ENCODE measurements at places on chromosomes 1 and 21. TPM values are rescaled to one million over a fixed set of nuclear protein-coding genes. Genes with fewer than 3 reads are reported as not detected.

The SDF4 gene
- total RNA-seq, result 93.4 TPM

DNA sequence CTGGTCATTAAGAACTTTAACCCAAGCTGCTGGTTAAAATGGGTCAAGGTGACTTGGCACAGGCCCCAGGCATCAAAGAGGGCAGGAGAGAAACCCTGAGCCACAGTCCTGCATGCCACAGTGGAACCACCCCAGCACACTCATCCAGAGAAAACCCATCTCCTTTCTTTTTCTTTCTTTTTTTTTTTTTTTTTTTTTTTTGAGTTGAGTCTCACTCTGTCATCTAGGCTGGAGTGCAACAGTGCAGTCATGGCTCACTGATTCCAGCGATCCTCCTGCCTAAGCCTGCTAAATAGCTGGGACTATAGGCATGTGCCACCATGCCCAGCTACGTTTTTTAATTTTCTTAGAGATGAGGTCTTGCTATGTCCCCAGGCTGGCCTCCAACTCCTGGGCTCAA, 109.2 kb upstream of the RAB4A start:
- DNase-seq, result no peak

The HCRTR1 gene
- not detected for total RNA-seq

DNA sequence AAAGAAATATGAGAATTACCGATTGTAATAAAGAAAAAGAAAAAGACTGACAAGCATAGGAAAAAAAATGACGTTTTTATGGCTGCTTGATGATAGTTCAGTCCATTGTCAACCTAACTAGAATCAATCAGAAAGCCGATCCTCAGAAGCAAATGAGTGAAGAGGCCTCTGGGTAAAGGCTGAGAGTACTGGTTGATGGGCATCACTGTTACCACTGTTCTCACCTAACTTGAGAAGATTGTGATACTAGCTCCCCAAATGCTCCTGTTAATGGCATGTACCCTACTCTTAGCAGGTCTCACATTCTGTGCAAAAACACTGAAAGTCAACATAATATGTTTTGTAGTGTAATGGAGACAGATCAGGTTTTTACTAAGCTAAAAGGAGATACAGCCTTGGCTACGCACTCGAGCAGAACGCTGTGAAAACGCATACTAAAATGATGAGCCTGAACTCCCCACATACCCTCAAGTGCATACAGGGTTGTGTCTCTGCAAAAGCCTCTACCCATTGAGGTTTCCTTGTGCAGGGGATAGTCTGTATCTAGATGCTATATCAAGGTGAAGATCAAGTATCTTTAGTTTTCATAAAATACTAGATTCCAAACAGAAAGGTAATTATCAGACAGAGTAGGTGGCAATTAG, 554.6 kb downstream of the SMYD3 start:
- DNase-seq, result no peak

DNA sequence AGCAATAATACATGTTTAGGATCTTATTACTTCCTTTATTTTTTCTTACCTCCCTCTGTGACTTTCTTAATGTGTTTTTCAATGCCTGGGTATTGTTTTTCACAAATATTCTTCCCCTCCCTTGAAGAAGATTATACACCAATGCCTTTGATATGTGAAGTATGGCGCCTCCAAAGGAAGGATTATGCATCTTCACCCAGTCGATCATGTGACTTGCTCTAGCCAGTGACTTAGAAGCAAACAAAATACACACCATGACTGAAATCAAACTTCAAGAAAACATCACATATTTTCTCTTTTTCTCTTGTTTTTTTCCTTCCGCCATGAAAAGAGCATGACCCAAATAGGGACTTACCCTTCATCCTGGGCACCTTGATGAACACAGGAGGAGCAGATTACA, 297.1 kb downstream of the NCAM2 start:
- no peak for DNase-seq

The ATP1A1 gene
- total RNA-seq, result 50.9 TPM

- DNase-seq, result no peak
These were observed 46.8 kb downstream of the TRPM2 start for GRCh38 chr21:44399955-44400790.

GRCh38 chr1:199701726-199702125, 325.8 kb upstream of the NR5A2 start:
- DNase-seq, result no peak

DNA sequence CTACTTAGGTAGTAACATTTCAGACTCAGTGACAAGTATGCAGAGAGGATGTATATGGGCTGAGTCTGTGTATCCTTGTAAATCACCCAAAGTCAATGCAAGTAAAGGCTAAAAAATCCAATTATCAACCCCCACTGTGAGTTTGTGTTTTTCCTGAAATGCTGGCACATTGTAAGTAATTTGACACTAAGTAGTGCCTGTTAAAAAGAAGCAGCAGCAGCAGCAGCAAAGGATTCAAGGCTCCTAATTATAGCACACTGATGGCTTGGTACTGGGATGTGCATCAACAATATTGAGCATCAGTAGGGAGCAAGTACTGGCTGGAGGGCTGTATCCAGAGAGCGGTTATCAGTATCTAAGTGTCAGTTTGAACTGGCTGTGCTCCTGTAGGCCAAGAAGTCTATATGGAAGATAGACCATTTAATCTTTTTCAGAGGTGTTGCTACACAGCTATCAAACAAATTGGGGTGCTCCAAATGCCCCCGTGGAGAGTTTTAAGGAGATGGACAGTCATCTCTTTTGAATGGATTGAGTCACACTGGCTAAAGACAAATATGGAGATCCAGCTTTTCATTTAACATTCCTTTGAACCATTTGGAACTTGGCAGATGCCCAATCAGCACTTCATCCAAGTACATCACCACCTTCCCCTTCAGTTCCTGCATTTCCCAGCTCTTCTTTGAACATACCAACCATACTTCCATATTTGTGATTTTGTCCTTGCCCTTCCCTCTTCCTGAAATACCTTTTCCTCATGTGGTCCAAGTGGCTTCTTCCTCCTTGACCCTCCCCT, 241.2 kb upstream of the ST6GALNAC5 start:
- no peak for DNase-seq

GRCh38 chr1:228174482-228175315, 9.1 kb downstream of the IBA57 start:
- no peak for DNase-seq
